ENCODE measurements at places on chromosomes 11 and 22. TPM values are rescaled to one million over a fixed set of nuclear protein-coding genes. Genes with fewer than 3 reads are reported as not detected.

GRCh38 chr11:65857500-65857852, 504 bp downstream of the CFL1 start:
- no peak for DNase-seq

GRCh38 chr11:126113963-126114362, 51.3 kb upstream of the CDON start:
- no peak for DNase-seq

DNA sequence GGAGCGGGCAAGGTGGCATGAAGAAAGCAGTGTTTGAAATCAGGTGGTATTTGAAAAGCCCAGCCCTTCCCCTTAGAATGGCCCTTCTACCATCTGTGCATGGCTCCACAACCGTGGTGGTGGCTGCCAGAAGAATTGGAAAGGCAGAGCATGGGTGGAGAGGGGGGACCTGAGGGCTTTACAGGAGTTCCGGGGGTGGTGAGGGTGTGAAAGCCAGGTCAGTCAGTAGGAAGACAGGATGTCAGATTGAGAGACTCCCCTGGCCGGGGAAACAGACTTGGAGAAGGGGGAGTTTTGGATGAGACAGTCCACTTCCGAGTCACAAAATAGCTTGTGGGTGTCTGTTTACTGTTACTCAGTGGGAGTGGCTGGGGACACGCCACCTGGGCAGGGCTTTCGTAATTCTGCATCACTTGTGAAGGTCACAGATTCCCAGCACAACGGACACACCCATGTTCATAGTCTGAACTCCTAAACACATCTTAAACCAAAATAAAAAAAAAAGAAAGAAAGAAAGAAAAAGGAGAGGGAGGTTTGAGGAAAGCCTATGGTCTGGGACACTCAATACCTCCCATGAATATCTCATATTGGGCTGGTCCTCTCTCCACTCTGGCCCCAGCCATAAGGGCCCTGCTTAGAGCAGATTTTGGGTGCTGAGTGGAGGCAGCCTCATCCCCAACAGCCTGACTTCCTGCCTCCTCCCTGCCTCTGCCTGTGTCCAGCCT, 24.4 kb upstream of the SMIM35 start:
- no peak for DNase-seq

- no peak for DNase-seq
Observed at GRCh38 chr22:35674335-35674734, 26.1 kb downstream of the APOL6 start.

GRCh38 chr11:116312570-116313391, 460.0 kb downstream of the BUD13 start:
- no peak for DNase-seq

DNA sequence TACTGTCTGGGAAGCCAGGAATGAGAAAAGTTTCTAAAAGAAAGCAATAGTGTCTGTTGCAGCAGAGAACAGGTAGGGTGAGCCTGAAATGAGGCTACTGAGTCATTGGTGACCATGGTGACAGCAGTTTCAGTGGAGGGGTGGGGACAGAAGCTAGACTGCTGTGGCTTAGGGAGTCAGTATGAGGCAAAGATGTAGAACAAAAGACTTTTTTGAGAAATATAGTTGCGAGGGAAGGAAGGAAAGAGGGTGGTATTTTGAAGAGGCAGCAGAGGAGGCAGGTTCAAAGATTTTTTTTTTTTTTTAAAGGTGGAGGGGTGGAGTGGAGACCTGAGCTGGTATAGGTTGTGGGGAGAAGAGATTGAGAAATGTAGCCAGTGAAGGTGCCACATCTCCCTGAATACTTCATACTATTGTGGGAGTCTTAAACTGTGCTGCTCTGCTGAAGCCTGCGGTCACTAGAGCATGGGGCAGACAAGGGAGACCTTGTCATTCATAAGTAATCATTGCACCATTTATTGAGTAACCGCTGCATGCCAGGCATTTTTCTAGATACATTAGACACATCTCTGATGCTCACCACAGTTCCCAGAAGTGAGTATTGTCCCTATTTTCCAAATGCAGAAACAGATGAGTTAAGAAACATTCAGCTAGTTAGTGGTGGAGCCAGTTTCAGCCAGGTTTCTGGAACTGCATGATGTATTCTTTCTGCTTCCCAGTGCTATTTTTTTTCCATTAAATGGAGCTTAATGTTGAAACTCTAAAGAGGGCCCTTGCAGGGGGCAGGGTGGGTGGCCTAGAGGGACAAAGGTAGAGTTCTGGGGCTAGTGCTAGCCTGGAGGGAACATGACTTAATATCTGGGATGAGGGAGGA, 49.9 kb downstream of the STIM1 start:
- DNase-seq = no peak

GRCh38 chr11:114984611-114985163, 306.4 kb downstream of the NXPE2 start:
- no peak for DNase-seq

DNA sequence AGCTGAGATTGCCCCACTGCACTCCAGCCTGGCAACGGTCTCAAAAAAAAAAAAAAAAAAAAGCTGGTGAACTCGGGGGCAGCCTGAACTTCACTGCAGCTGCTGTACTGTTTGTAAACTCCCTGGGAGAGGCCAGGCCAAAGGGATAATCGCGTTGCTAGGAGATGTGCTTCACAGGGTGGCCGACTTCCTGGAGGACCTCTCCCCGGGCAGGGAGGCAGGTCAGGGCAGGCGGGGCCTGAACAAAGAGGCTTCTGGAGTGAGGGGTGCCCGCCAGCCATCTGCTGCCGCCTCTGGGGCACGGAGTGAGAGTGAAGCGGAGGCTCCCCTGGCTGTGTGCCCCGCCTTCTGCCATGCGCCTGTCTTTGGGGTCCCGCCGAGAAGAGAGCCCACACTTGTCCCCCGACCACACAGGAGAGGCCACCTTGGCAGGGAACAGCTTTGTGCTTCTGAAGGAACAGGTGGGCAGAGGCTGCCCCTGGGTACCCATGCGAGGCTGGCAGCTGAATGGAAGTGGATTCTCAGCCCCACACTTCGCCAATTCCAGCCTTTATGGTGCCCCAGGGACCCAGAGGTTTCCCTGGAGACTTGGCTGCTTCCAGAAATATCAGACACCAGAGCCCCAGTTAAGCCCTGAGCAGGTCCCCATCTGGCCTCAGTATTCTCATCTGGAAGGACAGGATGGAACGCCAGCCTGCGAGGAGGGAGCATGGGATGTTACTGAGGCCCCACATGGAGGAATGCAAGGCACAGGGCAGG, 29.6 kb downstream of the TMEM184B start:
- DNase-seq = no peak

DNA sequence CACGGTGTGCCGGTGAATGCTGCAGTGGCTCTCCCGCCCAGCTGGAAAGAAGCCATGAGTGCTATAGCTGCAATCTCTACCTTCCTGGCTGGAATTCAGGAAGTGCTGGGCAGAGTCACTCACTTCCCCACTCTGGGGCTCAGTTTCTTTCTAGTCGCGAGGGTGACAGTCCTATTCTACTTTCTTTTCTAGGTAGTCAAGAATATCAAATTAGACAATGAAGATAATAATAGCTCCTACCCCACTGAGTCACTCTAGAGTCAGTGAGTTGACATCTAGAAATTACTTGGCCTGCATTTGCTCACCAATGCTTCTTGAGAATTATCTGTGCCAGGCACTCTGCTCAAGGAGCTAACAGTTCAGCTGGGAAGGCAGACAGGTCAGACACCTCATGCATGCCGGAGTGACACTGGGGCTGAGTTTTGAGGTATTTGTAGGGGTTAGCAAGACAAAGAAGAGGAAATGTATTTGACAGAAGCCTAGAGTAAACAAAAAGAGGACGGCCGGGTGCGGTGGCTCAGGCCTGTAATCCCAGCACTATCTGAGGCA, 3.2 kb downstream of the CENPM start:
- no peak for DNase-seq

DNA sequence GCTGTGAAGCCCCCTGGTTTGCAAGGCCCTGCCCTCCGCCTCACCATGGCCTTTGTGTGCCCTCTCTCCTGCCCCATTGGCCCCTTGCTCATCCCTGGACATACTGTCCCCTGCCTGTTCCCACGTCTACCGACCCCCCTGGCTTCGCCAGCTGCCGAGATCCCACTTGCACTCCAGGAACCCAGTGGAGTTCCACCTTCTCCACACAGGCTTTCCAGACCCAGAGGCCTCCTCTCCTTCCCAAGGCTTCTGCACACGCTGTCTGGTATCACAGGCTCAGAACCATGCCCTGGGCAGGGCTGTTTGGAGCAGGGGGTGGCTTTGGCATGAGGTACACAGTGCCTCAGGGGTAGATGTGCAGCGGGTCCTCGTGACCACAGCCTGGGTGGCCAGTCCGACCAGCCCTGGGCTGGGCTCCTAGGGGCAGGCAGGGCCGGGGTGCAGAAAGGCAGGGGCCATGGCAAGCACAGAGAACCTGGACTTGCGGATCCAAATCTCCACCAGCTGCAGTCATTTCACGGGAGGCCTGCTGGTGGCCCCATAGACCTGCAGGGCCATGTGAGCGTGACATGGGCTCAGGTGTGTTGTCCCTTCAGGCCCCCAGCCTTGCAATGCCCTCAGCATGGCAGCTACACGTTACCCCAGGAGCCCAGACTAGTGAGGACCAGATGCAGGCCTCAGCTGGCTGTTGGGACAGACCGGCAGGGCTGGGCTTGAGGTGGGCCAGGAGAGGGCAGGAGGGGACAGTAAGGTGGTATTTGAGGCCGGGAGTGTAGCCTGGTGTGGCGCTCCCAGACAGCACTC, 9.5 kb downstream of the GRK2 start:
- DNase-seq = no peak

DPAGT1 gene
- polyA plus RNA-seq = 55.1 TPM

OR6A2 gene
- not detected for polyA plus RNA-seq

CCDC81 gene
- polyA plus RNA-seq = 2.1 TPM
